ENCODE measurements at places on chromosomes 3 and 15.

GRCh38 chr3:39150148-39150802 is 3.1 kb downstream of the CSRNP1 start:
- no peak for DNase-seq

DNA sequence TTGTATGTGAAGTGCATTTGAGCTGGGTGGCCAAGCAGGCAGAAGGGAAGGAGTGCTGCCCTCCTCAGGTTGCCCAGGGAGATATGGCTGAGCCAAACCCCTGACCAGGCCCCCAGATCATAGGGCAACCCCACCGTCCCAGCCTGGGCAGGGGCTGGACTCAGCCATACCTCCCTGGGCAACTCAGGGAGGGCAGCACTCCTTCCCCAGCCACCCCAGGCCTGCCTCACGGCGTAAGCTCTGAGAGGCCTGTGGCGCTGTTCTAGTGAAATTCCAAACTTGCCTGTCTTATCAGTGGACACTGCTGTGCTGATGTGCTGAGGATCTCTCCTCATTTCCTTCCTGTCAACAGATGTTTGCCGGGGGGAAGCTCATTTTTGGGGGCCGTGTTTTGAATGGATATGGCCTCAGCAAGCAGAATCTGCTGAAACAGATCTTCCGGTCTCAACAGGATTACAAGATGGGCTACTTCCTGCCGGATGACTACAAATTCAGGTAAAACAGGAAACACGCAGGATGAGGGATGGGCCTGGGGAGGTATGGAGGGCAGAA is 57.6 kb upstream of the FGD5 start:
- no peak for DNase-seq

DNA sequence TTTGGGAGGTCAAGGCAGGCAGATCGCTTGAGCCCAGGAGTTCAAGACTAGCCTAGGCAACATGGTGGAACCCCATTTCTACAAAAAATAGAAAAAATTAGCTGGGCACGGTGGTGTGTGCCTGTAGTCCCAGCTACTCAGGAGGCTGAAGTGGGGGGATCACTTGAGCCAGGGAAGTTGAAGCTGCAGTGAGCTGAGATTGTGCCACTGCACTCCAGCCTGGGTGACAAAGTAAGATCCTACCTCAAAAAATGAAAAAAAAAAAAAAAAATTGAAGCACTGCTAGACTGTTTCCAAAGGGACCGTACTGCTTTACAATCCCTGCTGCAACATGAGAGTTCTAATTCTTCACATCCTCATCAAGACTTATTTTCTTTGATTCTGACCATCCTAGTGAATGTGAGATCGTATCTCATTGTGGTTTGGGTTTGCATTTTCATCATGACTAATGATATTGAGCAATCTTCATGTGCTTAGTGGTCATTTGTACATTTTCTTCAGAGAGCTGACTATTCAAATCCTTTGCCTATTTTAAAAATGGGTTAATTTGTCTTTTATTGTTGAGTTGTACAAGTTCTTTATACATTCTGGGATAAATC is 10.8 kb downstream of the CMTM8 start:
- peak; percentile 42 for DNase-seq

- no peak for DNase-seq
Measured at GRCh38 chr15:39728845-39729244, 53.8 kb downstream of the FSIP1 start.

DNA sequence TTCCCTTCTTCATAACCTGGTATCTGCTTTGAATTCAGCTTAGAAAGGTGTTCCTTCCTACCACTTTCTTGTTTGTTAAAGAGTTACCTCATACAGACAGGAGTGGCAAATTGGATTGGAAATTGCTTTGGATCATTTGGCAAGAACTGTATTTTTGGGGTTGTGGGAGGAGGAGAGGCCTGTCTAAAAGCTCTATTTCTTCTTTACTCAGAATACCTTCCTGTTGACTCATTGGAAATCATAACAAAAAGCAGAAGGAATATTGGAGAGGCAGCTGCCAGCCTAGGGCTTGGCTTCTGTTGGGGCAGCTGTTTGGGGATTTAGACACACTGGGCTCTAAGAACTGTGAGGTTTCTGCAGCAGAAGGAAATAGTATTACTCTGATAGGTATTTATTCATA is 14.2 kb downstream of the IQGAP1 start:
- DNase-seq: peak; percentile 69

- peak; percentile 42 for DNase-seq
Measured at GRCh38 chr15:87710406-87710805, 546.1 kb downstream of the NTRK3 start.

DNA sequence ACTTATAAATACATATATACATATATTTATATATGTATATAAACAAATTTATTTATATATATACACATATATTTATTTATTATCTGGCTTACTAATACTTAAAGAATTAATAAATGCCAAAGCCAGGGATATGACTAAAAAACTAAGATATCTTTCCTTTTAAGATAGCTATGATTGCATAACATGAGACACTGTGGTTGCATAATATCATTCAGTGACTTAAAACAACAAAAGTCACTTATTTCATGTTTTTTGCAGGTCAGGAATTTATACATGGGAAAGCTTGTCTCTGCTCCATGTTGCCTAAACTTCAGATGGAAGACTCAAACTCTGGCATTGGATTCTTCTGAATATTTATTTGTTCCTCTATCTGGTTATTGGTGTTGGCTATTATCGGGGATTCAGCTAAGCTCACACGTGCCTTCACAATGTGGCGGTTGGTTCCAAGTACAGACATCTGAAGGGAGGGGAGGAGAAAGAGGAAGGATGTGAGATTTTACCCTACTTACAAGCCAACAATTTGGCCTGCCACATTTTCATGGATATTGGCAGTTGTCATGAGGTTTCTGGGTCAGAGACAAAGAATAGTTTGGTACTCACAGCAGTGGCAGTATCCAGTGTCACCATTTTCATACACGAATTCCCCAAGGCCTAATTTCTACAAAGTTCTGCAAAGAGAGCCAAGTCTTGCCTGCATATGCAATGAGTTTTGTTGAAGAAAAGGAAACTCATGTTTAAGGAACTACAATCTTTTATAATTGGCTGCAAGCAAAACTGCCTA is 381.6 kb downstream of the EPHA3 start:
- DNase-seq: no peak

GRCh38 chr3:5390936-5391625 is 203.6 kb downstream of the EDEM1 start:
- DNase-seq: no peak

- no peak for DNase-seq
Measured at GRCh38 chr15:98620020-98620419, 28.3 kb upstream of the IGF1R start.

DNA sequence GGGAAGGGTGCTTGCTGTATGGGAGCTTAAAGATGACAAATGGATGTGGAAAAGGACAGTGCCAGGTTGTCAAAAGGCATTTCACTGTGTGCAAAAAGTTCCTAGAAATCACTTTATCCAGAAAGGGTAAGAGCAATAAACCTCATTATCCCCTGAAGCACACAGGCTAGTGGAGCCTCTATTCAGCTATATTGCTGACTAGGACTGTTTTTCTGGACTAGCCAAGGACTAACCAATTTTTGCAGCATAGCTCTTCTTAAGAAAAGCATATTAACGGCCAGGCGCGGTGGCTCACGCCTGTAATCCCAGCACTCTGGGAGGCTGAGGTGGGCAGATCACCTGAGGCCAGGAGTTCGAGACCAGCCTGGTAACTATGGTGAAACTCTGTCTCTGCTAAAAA is 64.8 kb downstream of the MLH1 start:
- no peak for DNase-seq

DNA sequence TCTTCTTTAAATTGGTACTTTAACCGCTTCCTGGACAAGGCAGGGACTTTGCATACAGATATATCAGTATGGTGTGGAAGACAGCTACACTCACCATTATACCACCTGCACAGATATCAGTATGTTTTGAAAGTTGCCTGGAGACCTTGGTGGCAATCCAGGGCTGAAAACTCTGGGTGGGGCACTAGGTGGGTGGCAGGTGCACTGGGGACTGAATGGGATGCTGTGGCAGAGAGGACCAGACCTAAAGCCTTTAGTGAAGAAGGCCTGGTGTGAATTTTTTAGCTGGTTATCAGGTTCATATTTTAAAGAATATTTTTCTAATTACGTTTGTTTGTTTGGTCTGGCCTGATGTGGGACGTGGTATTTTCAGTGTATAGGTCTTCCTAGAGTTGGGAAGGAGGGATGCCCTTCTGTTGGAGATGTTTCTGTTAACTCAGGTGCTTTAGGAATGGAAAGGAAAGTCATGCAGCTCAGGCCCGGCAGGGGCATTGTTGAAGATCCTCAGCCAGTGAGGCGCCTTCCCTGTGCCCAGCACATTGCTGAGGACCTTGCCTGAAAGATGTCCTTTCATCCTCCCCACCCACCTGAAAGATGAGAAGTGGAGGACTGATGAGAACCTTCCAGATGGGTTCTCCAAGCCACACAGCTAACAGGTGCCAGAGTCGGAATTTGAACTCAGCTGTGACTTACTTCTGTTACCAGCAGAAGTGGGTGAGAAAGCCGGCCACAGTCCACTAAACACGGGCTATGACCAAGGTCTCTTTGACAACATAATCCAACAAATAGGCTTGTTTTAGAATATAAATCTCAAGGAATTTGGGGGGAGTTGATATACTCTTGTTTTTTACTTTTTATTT is 77.3 kb downstream of the APBA2 start:
- no peak for DNase-seq

DNA sequence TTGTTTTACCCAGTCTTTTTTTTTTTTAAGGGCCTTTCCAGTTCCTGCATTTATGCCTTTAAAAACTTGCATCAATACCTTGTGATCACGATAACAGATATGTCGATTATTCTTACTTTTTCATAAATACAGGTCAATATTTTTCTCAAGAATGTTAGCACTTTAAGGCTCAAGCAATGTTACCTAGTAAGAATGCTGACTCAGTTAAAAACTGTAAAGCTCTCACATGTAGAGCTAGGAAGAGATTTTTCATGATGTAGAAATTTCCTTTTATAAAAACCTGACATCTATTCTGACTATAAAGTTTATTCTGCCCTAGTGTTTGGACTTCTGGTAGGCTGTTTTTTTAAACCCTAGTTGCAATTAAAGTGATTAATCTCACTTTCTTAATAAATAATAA is 684.0 kb downstream of the ZBBX start:
- no peak for DNase-seq

GRCh38 chr15:51203797-51204196 is 109.1 kb upstream of the TNFAIP8L3 start:
- peak; percentile 70 for DNase-seq

DNA sequence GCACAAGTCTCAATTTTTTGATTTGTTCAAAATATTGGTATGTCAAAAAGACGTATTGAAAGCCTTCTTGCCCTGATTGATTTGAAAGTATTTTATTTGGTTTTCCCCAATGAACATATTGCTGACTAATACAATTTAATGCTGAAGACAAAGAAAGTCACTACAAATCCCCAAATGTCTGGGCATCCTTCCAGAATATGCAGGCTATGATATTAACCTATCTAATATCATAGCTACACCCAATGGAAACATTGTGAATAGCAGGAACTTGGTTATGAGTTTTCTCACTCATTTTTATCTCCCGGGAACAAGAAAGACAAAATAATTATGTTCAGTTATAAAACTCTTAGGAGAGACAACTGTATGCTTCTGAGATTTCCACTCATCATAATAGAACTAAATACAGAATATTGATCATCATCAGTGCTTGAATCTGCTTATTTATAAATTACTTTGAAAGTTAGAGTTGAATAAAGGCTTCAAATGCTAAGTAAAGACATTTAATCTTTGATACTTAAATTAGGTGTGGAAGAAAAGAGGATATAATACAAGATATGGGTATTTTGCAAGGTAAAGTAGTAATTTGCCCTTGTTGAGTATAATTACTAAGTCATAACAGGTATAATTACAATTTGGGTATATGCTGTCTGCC is 483.9 kb downstream of the RBMS3 start:
- peak; percentile 39 for DNase-seq

DNA sequence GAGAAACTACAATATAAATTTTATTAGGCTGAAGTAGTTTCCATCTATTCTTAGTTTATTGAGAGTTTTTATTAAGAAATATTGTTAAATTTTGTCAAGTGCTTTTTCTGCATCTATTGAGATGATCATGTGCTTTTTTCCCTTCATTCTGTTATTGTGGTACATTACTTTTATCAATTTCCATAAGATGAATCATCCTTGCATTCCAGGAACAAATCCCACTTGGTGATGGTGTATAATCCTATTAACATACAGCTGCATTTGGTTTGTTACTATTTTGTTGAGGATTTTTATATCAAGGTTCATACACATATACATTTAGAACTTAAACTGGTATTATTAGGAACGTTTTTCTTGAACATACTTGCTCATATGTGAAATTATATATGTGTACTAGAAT is 199.8 kb downstream of the TBC1D5 start:
- DNase-seq: no peak

- no peak for DNase-seq
Measured at GRCh38 chr15:78684657-78685056, 43.6 kb upstream of the CHRNB4 start.

- DNase-seq: no peak
Measured at GRCh38 chr3:41477399-41478014, 278.2 kb downstream of the CTNNB1 start.
